Stimulated activated CD8-positive, alpha-beta memory T cell treated with anti-CD3 and anti-CD28 coated beads, Interleukin-15, amount 100 ng/mL, for 4 hours (primary cell): ENCODE measurements at places on chromosomes 2 and 18.

- no peak for DNase-seq
Observed at GRCh38 chr2:43414033-43414432, 181.8 kb downstream of the THADA start.

- DNase-seq: no peak
Observed at GRCh38 chr2:233974530-233975071, 57.4 kb downstream of the TRPM8 start.

GRCh38 chr2:75466708-75467311 lies 93.9 kb downstream of the EVA1A start:
- no peak for DNase-seq

GRCh38 chr18:63834471-63835113 lies 52.9 kb upstream of the SERPINB2 start:
- no peak for DNase-seq

DNA sequence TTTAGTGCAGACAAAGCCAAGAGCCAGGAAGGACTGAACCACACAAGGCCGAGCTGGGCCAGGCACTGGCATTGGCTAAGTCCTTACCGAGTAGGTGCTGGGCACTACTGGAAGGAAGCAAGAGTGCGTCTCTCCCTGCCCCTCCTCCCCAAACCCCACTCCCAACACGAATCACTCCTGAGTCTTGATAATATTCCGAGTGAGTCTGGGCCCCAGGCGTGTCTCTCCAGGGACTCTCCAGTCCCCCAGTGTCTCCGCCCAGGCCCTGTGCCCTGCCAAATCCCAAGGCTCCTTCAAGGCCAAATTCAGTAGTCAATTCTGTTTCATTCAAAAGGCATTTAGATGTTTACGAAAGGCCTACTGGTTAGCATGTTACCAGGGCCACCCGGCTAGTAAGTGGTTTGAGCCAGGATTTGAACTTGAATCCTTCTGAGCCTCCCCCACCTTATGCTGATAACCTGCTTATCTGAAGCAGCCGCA lies 82.8 kb downstream of the GLI2 start:
- DNase-seq: no peak

DNA sequence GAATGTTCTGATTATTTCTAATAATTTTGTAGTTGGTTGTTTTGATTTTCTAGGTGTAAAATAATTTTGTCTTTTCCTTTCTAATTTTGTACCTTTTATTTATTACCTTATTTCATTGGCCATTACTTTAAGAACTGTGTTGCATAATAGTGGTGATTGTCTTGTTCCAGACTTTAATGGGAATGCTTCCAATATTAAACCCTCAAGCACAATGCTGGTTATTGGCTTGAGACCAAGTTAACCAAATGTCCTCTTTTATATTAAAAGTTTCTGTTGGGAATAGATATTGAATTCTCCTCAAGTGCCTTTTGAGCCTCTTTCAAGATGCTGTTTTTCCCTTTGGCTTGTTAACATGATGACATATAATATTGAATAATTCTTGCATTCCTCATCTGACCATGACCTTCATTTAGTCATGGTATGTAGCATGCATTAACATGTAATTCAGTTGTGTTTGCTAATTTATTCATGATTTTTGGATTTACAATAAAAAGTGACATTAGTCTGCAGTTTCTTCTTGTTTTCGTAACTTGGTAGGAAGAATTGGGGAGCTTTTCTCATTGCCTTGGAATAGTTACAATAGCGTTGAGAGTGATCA lies 141.7 kb downstream of the DIS3L2 start:
- no peak for DNase-seq

GRCh38 chr2:186612555-186613440 lies 22.9 kb downstream of the ITGAV start:
- DNase-seq: no peak

DNA sequence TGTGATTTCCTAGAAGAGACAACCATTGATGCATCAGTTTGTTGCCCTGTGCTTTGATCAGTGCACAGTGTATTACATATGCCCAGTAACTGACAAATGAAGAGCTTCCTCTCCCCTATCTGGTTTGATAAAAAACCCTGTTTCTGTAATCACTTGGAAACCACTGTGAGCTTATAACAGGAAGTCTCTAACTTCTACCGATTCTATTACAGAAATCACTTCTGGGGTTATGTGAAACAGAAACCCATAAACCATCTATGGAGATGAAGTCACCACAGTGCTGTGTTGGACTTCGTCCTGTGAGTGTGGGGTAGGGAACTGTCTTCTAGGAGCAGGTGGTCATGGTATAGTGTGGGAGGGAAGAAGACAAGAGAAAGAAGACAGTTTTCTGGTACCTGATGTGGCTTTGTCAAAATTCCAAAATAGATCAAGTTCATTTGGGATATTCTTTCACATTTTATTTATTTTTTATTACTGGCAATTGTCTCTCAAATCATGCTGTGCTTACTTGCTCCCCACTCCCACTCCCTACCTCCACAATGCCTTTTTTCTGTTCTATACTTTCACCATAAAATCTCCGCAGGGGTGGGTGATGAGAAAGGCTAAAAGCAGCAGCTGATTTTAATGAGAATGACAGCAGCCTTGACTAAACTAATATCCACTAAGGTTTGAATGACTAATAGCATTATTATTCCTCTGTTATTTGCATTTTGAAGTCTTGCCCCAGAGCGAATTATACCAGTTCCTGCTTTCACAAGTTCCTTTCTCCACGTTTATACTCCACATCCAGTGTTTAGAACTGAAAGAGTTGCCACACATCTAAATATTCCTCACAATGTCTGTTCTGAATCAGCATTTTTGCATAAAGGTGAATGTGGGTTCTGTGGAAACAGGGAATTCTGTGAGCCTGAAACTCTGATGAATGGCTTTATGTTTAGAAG lies 41.7 kb upstream of the RND3 start:
- DNase-seq: no peak

GRCh38 chr2:177161741-177162460 lies 50.7 kb upstream of the HNRNPA3 start:
- no peak for DNase-seq

DNA sequence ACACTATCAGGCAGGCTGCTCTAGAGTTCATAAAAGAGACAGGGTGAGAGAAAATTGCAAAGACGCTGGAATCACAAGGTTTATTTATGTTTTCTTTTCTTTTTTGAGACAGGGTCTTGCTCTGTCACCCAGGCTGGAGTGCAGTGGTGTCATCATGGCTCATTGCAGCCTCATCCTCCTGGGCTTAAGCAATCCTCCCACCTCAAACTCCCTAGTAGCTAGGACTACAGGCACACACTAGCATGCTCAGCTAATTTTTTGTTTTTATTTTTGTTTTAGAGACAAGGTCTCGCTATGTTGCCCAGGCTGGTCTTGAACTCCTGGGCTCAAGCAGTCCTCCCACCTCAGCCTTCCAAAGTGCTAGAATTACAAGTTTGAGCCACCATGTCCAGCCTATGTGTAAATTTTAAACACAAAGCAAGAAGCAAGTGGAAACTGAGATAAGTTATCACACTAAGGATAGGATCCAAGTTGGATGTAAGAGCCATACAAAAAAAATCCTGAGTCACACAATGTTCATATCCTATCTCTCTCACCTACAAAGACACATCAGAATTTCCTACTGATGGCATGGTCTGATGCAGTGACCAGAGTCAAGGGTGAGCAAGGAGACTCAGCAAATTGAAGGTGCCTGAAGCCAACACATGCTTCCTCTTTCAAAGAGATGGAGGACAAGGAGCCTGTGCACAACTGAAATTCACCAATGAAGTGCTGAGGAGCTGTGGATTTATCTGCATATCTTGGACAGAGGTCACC lies 31.4 kb downstream of the MYL12B start:
- DNase-seq: no peak

- no peak for DNase-seq
Observed at GRCh38 chr18:35861367-35862118, 110.9 kb upstream of the RMP24 start.

- no peak for DNase-seq
Observed at GRCh38 chr18:910247-910646, 5.6 kb downstream of the ADCYAP1 start.

DNA sequence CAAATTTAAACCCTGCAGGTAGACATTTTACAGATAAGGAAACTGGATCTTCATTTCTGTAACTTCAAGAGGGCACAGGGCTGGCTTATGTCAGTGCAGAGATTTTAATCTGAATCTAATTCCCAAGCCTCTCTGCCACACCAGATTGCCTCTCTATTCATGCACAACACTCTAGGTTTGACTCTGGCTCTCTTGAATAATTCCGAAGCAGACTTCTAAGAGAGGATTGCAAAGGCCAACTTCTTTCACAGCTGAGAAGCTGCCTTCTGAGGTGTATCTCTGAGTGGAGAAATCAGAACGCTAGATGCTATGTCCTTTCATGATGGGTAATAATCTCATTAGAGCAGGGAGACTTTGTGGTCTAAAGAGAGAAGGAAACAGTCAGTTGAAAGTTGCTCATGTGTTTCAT lies 20.1 kb upstream of the MGAT5 start:
- no peak for DNase-seq

DNA sequence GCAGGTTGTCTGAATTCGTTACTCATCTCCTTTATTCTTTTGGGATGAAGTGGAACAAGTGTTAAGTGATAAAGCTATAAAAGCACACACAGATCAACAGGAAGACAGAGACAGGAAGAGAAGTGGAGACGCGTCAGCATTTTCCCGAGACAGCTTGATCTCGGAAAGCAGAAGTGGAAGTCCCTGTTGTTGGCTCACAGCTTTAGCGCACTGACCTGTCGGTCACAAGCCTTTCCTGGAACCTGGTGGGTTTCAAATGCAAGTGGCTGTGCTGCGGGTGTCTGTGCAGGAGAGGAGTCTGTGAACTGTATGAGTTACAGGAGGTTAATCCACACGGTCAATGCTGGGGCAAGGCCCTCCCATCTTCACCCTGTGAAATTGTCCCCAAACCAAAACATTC lies 116.6 kb upstream of the PELI1 start:
- peak; percentile 3 for DNase-seq

DNA sequence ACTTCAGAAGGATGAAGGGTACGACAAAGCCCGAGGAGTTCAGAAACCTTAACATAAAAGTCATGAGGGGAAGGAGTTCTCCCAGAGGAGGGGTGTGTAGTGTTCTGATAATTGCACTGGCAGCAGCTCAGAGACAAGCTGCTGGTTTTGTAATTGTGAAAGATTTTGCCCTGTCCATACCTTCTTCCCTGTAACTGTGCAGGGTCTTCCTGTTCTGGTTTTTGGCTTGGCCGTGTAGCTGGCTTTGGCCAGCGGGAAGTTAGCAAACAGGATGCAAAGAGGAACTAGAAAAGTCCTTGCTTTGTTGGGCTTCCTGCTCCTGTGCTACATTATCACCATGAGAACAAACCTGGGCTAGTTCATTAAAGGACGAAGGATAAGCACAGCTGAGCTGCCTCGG lies 160.8 kb downstream of the LPIN1 start:
- DNase-seq: no peak

DNA sequence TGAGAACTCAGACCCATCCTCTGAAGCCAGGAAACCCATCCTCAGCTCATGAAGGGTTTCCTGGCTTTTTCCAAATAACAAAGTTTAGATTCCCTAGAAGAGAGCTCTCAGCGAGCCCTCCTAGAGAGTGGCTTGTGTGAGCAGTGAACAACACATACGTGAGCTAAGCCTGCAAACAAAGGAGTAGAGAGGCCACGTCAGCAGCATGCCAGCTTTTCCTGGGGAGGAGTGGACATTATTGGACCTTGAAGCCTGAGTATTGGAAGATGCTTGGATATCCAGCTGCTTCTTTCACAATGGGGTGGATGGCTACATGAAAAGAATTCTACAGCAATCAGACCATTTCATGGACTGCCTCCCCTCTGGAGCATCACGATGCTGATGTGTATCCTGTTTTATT lies 21.1 kb downstream of the KIF5C start:
- DNase-seq: no peak

- DNase-seq: no peak
Observed at GRCh38 chr2:171294608-171295007, 133.9 kb upstream of the TLK1 start.

GRCh38 chr2:68216454-68217310 lies 35.6 kb downstream of the PPP3R1 start:
- no peak for DNase-seq

GRCh38 chr2:233235977-233236376 lies 15.5 kb upstream of the ATG16L1 start:
- DNase-seq: no peak

DNA sequence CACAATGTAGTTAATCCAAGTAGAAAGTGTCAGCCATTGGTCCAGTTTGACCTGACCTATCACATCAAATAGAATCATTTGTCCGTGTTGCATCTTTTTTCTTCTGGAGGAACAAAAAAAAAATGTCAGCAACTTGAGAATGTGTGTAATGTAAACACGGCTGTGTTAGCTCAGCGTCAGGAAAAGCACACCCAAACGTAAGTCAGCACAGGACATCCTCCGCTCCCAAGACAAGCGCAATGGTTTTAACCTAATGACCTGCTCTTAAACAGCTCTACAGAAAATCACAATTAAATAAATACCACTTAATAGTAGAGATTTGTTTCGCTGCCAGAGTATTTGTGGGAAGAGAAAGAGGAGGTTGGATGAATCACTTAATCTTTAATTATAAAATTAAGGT lies 59.4 kb downstream of the OSR1 start:
- no peak for DNase-seq

- no peak for DNase-seq
Observed at GRCh38 chr2:180625006-180625844, 355.2 kb upstream of the UBE2E3 start.

DNA sequence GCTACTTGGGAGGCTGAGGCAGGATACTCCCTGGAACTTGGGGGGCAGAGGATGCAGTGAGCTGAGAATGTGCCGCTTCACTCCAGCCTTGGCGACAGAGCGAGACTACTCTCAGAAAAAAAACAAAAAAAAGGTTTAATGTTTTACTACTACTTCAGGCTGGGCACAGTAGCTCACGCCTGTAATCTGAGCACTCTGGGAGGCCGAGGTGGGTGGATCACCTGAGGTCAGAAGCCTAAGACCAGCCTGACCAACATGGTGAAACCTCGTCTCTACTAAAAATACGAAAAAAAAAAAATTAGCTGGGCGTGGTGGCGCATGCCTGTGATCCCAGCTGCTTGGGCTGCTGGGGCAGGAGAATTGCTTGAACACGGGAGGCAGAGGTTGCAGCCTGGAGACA lies 75.7 kb upstream of the ATIC start:
- DNase-seq: no peak

GRCh38 chr2:241739651-241740050 lies 5.2 kb downstream of the D2HGDH start:
- DNase-seq: peak; percentile 43

DNA sequence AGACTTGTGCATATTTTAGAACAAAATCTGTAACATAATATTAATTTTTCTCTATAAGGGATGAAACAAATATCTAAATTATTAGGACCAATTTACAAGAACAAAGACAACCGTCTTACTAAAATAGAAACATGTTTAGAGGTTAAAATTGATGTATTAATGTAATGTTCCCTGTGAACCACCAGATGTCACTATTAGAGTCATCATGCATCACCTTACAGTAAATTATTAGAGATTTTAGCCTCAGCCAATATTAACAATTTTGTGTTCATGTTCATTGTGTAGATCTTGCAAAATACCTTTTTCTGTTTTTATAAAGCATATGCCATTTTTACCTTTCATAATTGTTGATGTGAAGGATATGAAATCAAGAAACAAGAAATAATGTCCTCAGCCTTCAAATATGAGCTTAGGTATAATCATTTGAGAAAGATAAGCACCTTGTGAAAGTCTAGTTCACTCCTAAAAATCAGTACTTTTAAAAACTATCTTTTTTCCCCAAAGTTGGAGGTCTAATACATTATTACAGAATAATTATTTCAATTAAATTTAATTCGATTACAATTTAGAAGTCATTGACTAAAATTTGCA lies 344.3 kb upstream of the KCNH7 start:
- DNase-seq: no peak

- DNase-seq: no peak
Observed at GRCh38 chr2:240719676-240720545, 28.2 kb downstream of the AQP12A start.
